ENCODE measurements at places on chromosomes 16 and 17.

DNA sequence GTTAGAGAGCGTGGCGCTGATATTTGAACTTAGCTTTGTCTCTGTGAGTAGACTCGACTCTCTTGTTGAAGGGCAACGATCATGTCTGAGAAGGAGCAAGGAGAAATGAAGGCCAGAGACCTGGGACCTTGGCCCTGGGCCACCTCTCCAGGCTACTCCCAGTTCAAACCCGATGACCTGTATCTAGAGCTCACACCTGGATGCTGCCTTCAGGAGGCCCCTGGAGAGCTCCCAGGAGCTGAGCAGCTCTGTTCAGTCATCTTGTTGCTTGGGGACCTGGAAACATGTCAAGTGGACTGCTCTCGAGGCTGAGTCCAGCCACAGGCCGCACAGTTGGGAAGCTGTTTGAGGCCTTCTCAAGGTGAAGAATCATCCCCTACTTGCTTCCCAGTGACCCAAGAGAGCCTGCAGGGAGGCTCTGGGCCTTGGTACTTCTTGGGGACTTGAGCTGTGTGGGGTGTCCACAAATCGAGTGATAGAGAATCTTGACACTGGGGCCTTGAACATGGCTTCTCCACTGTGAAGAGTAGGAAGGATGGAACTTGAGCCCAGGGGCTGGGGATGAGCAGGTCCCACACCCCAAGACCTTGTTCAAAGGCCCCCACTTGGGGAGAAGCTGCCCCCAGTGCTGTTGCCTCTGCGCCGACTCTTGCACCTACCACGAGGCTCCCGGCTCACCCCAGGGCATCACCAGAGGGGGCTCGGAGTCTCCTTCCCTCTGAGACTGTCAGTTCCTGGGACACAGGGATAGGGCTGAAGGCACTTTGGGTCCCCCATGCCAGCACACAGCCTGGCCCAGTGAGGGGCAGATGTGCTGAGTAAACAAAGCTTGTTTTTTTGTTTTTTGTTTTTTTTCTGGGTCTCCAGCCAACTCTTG lies 112.1 kb downstream of the IRX5 start:
- DNase-seq: no peak

DNA sequence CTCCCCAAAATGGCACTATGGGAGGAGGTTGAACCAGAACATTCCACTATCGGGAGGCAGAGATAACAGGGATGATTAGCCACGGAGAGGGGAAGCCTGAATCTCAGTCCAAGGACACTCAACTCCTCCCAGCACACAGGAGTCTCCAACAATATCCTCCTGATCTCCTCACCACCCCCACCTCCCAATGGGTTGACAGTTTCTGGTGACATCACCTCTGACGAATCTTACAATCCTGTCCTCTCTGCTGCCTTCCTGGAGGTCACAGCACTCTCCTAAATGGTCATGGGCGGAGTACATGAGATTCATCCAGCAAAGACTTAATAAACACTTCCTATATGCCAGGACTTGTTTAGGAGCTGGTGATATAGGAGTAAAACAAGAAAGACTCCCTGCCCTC lies 80.9 kb downstream of the SLC6A2 start:
- no peak for DNase-seq

- DNase-seq: no peak
Observed at GRCh38 chr17:30600830-30601494, 123.8 kb downstream of the GOSR1 start.

DNA sequence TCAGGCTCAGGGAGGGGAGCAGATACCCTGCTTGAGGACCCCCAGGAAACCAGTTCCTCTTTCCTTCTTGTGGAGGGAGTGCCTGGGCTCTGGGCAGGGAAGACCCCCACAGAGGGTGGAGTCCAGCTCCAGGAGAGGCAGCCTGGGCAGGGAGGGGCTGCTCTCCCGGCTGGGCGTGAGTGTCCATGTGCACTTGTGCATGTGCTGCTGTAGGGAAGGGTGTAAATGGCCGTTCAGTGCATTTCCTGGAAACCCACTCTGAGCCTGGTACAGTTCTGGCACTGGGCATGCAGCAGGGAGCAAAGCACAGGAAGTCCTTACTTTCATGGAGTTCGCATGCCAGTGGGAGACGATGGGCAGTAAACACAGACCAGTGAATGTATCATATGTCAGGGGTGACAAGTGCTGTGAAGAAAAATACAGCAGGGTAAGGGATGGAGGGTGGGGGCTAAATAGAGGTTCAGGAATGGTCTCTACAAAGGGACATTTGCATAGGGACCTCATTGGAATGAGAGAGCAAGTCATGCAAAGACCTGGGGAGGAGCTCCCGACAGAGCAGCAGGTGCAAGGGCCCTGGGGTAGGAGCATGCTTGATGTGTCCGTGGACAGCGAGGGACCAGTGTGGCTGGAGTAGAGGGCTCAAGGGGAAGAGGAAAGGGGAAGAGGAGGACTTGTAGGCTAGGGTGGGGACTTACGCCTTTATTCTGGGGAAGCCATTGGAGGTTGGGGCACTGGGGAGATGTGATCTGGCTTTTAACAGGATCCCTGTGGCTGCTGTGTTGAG lies 5.5 kb downstream of the STARD3 start:
- no peak for DNase-seq

GRCh38 chr17:49962599-49963308 lies 6.2 kb upstream of the DLX4 start:
- DNase-seq: no peak
